ENCODE measurements at places on chromosomes 1 and 21.

GRCh38 chr1:39387452-39387851 lies 104.0 kb upstream of the BMP8A start:
- DNase-seq, result peak; percentile 7

DNA sequence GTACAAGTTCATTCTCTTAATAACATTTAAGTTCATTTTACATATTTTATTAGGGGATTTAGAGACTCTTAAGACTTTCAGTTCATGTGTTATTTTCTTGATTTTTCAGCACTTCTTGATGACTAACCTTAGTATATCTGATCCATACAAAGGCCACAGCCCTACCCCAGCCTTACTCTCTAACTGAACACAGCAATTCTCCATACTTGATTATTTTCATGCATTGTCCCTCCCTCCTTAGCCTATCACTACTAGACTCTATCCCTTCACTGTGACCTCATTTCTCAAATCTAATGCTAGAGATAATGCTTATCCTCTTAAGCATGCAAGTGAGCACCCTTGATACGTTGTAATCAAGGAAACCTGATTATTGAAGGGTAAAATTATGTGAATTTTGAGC lies 15.2 kb downstream of the PRKAA2 start:
- DNase-seq, result no peak

GRCh38 chr1:119978018-119978505 lies 81.7 kb upstream of the ADAM30 start:
- peak; percentile 83 for DNase-seq

DNA sequence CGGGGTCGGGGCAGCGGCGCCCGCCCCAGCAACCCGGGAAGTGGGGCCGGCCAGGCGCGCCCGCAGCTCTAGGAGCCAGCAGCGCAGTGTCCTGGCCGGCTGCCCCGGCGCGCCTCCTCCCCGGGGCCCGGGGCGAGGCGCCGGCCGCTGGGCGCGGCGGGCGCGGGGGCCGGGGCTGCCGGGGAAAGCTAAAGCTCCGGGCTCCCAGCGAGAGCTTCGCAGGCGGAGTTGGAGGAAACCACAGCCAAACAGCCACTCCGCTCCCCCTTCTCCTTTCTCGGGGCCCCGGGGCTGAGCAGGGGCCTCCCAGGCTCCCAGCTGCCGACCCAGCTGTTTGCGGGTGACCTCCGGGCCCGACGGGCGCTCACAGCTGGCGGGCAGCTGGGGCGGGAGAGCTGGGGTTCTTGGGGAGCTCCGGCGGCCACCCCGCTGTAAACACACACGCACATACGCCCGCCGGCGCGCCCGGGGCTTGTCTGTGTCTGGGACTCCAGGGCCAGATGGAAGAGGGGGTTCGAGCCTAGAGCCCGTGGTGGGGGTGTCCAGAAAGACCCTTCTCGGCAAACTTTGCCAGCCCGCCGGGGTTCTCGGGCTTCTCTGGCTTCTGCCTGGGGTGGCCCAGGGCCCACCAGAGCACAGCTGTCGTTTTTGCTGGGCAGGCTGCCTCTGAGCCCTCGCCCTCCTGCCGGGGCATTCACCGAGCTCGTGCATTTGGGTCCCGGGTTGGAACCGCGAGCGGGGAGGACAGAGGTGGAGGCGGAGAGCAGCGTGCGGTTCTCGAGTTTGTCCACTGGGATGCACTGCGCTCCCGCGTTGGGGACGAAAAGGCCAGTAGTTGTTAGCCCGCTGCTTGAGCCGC lies 1.5 kb downstream of the AJAP1 start:
- DNase-seq, result peak; percentile 8

DNA sequence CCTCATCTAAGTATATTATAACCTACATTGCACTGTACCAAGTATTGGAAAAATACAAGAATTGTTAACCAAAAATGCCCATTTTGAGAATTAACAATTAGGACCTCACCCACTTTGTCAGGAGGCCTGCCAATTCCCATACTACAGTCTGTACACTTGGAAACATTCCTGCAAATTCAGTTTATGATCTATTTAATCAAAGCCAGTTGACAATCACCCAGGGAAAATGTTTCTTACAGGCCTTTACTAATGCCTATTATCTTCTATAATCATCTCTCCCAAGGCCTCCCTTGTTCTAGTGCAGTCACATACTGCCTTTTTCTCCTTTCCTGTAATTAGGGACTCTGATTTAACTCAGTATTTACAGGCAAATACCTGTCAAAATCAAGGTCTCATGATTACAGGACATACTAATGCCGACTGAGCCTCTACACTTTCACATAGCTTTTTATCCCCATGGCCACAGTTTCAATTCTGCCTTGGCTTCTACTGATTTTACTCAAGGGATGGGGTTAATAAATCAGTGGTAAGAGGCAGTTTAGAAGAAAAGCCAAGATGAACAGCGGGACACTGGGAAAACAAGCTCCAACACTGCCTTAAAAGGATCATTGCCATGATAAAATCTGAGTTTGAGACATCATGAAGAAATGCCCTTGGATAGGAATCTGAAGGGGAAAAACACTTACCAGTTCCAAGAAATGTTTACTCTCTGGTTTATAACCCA lies 338.7 kb downstream of the VAV3 start:
- no peak for DNase-seq

DNA sequence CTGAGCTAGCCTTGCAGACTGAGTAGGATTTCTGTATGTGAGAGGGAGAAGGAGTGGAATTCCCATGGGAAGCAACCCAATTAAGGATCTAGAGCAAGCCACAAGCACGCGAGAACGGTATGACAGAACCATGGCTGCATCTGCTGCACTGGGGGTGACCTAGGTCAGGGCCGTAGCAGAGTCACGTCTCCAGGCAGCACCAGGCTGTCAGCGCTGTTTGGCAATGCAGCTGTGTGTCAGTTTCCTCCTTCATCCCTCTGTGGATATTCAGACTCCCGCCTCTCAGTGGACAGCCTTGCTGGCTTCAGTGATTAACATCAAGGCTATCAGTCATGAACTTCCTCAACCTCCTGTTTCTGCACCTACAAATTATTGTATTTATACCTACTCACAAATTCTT lies 118.1 kb upstream of the PPP2R5A start:
- DNase-seq, result no peak

DNA sequence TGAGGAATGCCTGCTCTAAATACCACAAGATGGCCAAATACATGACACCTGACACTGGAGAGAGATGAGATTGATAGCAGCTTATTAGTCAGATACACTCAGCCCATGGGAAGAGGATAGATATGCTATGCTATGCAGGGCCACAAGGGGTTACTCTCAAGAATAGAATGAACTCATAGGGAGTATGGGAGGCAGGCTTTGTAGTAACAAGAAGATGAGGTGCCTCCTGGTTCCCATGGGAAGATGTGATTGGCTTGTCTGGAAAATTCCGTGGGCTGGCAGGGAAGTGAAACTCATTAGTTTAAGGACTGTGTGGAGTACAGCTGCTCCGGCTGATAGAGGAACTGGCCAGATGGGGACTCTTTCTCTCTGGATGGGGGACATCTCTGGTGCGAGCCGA lies 16.5 kb downstream of the CCDC30 start:
- no peak for DNase-seq

- DNase-seq, result no peak
Observed at GRCh38 chr1:25120281-25120680, 112.0 kb downstream of the SYF2 start.

DNA sequence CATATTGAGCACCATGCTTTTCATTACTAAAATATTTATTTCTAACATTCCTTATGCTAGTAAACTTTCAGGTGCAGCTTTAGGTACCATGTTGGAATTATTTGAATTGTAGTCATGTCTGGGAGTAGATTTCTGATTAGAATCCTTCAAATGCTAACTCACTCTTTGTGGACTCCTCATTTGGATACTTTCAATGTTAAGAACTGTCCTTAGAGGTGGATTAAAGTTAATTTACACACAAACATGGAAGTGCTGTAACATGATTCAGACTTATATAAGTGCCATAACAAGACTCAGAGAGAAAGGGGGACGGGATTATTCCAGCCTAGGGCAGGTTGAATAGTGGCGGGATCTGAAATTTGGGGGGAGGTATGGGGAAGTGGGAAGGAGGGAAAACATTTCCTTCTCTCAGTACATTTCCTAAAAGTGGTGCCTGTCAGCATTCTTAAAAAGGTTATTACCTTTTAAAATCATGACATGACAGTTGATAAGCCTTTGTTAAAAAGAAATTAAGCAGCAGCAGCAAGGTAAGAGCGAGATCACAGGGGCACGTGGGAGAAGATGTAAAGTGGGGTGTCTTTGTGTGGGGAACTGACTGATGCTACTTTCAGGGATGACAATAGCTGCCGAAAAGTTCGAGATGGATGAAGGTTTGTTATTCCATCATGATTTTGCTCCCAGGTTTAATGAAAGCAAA lies 44.4 kb downstream of the HHAT start:
- DNase-seq, result no peak

DNA sequence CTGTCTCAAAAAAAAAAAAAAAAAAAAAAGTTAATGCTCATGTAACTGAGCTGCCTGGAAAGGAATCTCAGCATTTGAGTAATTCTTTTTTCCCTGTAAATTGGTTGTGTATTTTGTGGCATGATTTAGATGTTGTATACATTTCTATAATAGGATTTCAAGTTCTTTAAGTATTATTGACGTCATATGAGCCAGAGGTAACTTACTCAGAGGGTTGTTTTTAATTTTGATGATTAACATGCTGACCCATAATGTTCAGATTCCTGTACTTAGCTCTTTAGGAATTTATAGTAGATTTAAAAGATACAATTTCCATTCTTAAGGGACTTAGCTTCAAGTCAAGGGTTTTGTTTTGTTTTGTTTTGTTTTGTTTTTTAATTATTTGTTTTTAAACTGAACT lies 120.4 kb downstream of the CACHD1 start:
- no peak for DNase-seq

DNA sequence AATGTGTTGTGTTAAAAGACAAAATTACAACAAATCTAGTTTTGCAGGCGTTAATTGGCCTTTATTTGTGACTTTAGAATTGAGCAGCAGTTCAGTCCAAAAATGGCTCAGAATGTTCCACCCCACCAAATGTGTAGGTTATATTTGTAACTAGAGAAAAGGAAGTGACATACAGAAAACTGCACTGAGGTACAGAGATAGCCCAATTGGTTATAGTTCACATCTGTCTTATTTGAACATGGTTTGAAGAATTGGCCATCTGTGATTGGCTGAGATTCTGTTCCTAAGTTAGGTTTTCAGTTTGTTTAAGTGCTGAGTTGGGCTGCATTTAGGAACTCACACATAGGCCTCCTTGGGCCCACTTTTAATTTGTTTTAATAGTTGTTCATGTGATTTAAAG lies 12.0 kb upstream of the FMO2 start:
- no peak for DNase-seq

DNA sequence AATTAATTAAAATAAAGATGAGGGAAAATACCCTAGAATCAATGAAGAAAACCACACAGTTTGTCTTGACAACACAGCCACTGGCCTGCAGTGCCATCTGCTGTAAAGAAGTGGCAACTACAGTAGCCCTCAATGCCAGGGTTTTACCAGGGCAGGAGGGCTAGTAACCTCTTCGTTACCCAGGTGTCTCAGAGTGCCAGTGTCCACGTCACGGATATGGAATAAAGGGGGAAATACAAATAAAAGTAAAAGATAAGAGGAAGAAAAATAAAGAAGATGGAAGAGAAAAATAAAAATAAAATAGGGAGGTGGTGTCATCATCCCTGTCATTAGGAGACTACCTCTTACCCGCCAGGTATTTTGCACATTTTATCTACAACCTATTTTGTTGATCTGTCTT lies 14.2 kb upstream of the SLC44A3 start:
- DNase-seq, result peak; percentile 62

DNA sequence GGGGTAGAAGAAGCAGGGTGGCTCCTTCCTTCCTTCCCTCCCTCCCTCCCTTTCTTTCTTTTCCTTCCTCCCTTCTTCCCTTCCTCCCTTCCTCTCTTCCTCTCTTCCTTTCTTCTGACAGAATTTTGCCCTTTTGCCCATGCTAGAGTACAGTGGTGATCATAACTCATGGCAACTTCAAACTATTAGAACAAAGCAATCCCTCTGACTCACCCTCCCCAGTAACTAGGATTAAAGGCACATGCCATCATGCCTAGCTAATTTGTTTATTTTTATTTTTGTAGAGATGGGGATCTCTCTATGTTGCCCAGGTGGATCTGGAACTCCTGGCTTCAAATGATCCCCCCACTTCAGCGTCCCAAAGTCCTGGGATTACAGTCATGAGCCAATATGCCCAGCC lies 10.0 kb upstream of the RPE65 start:
- DNase-seq, result no peak

DNA sequence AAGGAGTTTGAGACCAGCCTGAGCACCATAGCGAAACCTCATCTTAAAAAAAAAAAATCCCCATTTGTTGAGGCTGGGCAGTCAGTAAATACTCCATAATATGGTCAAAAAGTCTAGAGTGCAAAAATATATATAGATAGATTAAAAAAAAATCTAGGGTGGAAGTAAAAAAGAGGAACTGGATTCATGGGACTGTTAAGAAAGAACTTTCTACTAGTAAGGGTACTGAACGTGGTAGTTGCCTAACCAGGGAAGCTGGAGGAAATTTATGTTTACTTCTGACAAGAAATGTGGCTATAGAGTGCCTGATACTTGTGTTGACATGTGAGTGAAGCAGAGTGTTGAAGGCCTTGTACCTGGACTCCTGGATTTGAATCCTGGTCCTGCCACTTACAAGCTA lies 265.9 kb upstream of the FAM78B start:
- no peak for DNase-seq

DNA sequence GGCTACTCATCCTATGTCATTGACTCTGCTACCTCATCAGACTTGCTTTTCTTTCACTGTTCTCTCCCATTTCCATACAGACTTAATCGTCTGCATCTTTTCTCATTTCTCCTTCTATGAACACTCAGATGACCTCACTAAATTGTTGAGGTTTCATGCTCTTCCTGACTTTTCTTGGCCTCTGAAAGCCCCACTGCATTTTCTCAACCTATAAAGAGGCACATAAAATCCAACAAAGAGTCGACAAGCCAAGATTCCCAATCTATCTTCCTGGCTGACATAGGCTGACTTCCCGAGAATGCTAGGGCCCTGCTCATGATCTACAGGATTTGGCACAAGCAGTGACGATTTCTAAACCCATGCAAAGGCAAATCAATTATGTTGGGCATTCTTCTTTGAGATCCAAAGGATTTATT lies 280.8 kb upstream of the DPYD start:
- no peak for DNase-seq

DNA sequence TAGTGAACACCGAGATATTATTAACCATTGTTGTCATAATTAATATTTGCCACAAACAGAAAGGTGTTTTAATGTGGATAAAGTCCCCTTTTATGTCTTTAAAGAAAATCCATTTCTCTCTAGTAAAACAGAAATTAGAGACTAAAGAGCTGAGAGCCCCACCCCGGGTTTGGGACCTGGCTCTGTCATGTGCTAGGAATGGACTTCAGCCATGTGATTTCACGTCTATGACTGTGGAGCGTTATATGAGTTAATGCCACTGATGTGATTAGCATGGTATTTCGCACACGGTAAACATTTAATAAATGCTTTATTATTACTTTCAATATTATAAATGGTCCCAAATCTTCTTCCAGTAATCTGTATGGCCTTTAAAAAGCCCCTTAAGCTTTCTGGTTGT lies 205.0 kb upstream of the NFIA start:
- DNase-seq, result no peak

- DNase-seq, result no peak
Observed at GRCh38 chr1:21680381-21680780, 11.2 kb upstream of the RAP1GAP start.
